ENCODE measurements at places on chromosomes 7 and 10.

- DNase-seq, result no peak
These were observed 60.1 kb upstream of the GNA12 start for GRCh38 chr7:2904202-2904601.

- no peak for DNase-seq
These were observed 138.1 kb downstream of the MACC1 start for GRCh38 chr7:20079080-20079479.

- no peak for DNase-seq
These were observed 180.8 kb downstream of the PRKCQ start for GRCh38 chr10:6399231-6399741.

DNA sequence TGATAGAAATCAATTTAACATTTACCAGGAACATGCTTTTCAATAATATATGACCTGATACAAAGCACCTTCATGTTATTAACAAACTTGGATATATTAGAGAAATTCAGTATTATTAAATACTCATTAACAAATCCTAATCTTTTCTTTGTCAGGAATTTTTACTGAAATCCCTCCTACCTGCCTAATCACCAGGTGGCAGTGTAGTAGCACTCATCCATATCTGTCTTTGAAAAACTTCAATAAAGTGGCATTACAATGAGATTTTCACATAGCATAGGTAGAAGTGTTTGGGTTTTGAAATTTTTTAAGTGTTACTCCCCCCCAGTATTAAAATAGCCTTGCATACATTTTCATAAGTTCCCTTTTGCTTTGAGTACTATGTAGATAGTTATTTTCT, 1246.6 kb upstream of the LRRN3 start:
- no peak for DNase-seq

GRCh38 chr10:132627666-132628531, 90.3 kb downstream of the INPP5A start:
- no peak for DNase-seq

DNA sequence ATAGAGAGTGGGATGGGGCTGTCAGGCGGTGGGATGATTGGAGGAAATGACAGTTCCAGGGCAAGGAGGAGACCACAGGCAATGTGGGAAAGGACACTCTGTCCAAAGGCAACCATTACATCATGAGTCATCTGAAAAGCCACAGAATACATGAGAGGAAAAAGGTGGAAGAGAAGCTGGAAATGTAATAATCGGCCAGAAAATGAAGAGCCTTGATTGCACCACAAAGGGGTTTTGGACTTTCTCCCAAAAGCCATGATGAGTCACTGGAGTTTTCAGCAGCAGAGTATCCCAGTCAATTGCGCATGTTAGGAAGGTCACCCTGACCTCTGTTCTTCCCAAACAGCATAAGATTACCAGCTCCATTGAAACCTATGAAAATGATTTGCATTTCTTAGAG, 222.0 kb downstream of the LHFPL3 start:
- DNase-seq, result no peak

GRCh38 chr10:126301701-126302475, 86.4 kb downstream of the ADAM12 start:
- no peak for DNase-seq

DNA sequence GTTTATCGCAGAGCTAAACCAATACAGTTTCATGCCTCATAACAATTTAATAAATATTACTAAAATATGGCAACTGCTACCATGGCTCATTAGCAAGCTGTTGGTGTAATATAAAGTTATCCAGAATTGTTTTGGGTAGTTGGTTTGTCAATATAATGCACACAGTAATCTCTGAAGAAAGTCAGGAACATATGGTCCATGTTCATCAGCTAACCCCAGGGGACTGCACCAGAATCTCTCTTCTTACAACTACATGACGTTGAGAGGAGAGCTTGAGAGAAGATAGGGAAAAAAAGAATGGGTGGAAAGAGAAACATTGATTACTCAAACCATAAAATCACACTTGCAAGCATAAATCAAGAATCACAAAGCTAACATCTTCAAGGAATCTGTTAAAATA, 333.7 kb downstream of the NRG3 start:
- DNase-seq, result no peak

DNA sequence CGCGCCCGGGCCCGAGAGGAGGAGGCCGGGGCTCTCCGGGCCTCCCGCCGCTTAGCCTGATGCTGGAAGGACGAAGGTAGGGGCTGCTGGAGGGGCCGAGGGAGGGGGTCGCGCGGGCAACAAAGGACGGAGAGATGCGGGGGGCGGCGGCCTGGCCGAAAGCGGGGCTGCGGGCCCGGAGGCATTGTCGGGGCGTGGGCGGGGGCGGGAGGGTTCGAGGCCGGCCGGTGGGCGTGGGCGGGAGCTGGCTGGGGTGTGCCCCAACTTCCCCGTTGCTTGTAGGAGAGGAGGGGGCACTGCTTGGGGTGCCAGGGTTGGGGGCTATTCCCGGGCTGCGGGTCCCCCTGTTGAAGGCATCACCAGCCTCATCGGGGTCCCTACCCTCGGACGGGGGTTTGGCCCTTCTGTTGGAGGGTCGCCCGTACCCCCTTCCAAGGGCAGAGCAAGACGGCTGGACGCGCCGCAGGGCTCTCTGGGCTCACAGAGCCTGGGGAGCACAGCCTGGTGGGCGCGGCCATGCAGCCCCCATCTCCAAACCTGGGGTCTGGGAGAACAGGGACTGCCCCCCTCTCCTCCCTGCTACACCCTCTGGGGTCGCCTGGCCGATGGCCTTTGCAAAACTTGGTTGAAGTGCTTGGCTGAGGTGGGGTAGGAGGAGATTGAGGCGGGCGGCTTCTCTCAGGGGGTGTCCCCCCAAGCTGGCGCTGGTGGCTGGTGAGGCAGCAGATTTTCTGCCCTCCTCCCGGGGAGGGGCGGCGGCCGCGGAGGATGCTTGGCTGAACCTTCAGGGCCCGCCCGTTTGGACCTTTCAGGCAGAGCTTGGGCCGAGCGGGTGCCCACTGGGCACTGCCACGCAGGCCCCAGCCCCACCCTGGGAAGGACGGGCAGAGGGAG, 699 bp downstream of the CLIP2 start:
- DNase-seq, result no peak

DNA sequence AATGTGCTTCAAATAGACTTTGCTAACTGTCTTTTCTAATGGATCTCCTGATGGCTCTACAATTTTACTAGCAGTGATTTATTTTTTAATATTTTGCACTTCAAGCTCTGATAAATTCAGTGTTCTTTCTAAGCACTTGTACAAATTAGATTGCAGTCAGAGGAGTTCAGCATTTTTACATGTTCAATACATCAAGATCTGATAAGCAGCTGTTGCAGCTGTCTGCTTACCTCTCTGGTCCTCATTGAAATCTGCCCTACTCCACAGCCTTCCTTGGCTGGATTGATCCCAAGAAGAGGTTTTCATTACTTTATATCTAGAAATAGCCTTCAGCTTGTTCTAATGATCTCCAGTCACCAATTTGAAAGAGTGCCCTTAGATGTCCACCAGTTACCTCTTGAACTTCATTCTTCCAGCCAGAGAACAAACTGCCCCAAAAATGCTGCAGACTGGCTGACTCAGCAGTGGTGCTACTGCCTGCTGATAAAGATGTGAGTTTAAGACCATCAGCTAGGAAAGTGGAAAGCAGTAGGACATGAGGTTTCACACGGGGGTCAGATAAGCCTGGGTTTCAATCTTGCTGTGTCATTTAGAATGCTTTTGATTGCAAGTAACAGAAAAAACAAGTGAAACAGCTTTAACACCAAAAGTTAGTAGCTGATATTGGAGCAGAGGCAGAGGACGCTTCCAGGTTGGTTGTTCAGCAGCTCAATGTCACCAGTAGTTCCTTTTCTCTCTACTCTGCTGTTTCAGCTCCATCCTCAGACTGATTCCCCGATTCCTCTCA, 350.9 kb upstream of the NPVF start:
- DNase-seq, result no peak

GRCh38 chr7:94701555-94701973, 45.6 kb upstream of the SGCE start:
- no peak for DNase-seq

- no peak for DNase-seq
These were observed 43.4 kb upstream of the ITGB8 start for GRCh38 chr7:20287317-20287716.

DNA sequence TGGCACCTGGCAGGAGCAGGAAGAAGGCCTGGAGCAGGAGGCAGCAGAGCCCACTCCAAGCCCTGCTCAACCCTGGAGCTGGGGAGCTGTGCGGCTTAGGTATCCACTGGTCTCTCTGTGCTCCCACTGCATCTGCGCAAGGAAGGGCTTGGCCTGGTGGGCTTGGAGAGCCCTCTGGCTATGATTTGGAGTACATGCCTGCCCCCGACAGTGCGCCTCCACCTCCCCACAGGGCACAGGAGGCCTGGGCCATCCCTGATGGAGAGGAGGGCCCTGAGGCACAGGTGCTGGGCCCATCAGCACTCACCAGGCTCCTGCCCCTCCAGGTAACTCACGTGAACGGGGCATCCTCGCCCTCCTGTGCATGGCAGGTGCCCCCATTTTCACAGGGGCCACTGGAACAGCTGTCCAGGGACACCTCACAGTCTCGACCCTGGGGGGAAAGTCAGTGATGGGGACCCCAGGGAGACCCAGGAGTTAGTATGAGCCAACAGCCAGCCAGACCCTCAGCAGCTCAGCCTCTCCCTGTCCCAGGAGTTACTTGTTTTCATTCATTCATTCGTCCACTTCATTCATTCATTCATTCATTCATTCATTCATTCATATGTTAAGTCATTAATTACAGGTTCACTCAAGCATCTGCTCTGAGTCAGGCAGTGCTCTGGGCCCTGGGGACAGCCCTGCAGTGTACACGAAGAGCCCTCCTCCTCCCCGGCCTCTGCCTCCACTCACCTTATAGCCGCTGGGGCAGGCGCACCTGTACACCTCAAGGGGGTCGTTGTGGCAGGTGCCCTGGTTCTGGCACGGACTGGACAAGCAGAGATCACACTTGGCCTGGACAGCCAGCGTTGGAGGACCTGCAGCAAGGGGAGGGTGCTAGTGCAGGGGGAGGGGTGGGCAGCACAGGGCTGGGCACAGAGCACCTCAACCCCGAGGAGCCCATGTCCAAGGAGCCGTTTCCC, 167.2 kb downstream of the SLIT1 start:
- no peak for DNase-seq

- no peak for DNase-seq
These were observed 136.1 kb downstream of the CREB5 start for GRCh38 chr7:28548416-28548815.

DNA sequence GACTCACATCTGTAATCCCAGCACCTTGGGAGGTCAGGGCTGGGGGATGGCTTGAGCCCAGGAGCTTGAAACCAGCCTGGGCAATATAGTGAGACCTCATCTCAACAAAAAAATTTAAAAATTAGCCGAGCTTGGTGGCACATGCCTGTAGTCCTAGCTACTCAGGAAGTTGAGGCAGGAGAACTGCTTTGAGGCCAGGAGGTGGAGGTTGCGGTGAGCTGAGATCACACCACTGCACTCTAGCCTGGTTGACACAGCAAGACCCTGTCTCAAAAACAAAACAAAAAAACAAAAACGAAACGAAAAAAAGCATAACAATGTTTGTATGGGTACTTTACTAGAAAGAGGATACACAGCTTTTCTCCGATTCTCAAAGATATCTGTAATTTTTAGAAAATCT, 31.8 kb downstream of the WNT16 start:
- no peak for DNase-seq

GRCh38 chr7:26278770-26279169, 12.9 kb upstream of the SNX10 start:
- DNase-seq, result no peak

GRCh38 chr7:93964813-93965212, 39.3 kb downstream of the BET1 start:
- DNase-seq, result no peak

DNA sequence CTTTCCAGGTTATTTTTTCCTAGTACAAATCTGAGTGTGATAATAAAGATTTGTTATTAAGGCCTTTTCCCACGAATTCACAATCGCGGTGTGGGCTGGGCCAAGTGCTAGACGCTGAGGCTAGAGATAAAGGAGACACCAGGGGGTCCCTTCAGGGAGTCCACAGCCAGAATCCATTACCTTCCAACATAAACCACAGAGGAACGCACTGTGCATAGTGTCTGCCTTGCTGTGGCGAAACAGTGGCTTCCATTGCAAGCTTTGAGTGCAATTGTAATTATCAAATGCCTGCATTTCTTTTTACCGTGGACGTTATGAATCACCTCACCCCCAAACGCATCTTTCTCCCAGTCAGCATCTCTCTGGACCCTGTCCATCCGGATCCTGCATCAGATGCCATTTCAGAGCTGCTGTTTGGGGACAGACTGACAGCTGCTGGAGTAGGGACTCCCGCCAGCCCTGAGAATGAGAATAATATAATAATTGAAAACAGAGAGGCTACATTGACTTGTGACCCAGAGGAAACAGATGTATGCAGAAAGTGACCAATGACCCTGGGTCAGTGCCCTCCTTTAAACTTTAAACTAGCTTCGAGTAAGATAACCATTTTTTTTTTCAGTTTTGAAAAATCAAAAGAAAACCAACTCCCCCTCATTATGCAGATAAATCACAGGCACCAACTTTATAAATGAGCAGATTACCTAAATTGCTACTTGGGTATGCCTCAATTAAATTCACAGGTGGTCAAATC, 456.2 kb upstream of the NRP1 start:
- DNase-seq, result no peak

DNA sequence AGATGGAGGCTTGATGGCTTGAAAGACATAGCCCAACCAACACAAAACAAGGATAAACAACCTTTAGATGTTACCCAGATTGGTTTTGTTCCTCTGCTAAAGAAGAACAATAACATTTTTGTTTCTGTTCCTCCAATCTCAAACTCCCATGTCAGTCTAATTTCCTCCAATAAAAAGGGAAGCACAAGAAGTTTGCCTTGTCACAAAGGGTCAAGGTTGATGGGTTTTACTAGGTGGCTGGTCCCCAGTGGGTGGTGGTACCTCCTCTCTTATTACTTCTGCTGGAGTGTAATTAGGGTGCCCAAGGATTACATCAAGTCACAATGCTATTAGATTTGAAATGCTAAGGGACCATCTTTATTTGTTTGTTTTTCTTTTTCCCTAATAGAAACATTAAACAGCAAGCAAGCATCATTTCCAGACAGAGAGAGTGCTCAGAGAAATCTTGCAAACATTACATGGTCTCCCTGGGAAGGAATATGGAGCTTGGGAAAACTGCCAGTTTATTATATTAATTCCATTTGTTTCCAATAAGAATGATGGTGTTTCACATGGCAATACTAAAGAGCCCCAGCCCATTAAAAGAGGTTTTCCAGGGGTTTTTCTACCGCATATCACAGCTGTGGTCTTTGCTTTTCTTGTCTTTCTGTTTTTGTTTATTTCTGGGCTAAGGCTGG, 78.3 kb upstream of the AOAH start:
- DNase-seq, result no peak

DNA sequence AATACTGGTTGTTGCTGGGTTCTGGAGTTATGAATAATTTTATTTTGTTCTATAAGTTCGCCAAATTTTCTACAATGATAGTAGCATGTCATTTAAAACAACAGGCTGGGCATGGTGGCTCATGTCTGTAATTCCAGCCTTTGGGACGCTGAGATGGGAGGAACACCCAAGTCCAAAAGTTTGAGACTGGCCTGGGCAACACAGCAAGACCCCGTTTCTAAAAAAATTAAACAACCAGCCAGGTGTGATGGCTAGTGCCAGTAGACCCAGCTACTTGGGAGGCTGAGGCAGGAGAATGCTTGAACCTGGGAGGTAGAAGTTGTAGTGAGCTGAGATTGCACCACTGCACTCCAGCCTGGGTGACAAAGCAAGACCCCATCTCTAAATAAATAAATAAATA, 347.7 kb downstream of the PARD3 start:
- DNase-seq, result no peak

All from activated CD4-positive, alpha-beta T cell treated with anti-CD3 and anti-CD28 coated beads, Interleukin-2, amount 50 U/mL, for 24 hours (primary cell).